Activated CD4-positive, alpha-beta T cell treated with anti-CD3 and anti-CD28 coated beads for 4 hours (primary cell): ENCODE measurements at places on chromosomes 5 and 9.

DNA sequence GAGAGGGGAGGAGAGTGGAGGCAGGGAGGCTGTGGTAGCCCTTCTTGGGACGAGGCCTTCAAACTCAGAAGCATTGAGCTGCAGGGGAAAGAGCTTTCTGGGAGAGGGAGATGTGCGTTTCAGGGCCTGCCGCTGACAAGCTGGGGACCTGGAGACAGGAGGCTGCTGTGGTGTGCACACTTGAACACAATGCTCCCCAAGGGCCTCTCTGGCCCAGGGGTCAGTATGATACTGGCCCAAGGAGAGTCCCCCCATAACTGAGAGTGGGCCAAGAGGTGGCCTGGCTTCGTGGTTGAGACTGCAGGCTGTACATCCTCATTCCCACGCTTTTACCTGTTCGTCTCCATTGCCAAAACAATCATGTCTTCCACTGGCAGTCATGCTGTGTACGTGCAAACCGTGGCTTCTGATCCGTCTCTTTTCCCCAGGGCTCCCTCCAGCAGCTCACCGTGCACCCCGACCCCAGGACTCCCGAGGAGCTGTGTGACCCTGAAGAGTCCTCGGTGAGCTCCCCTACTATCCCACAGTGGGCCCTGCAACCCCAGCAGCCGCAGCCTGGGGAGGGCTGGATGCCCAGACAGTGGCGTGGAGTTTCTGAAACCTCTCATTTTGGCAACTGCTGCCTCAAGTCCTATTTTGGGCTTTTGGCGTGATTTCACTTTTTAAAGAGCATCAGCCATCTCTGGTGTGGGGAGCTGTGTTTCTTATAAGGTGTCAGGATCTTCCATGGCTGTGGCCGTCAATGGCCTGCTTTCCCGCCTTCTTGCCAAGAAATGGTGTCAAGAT is 43.4 kb downstream of the COL15A1 start:
- DNase-seq: no peak

DNA sequence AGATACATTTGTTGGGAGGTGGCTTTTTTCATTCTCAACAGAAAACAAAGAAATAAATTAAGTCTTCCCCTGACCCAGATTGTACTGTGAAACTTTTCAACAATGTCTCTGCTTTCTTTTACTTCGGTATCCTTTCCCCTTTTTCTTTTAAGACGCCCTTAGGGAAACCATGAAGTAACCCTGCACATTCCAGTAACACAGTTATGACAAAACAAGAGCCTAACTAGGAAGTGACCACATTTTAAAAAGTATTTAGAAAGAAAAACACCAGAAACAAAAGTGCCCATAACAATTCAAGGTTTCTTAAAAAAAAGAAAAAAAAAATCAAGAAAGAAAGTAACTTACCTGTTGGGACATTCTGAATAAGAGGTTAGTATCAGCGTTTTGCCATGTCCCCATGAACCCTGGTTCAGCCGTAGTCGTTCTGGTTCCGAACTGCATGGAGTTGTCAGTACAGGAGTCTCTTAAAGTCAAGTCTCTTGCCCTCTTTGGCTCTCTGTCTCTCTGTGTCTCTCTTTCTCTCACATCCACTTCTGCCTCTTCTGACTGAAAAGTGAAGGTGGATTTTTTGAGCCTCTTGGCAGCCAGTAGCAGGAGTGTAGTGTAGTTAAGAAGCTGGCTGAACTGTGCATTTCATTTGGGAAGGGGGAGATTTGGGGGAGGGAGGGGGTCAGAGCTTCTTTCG is 142.9 kb downstream of the BNC2 start:
- no peak for DNase-seq

- DNase-seq: no peak
These were observed 41.1 kb downstream of the XRCC4 start for GRCh38 chr5:83118471-83118870.

DNA sequence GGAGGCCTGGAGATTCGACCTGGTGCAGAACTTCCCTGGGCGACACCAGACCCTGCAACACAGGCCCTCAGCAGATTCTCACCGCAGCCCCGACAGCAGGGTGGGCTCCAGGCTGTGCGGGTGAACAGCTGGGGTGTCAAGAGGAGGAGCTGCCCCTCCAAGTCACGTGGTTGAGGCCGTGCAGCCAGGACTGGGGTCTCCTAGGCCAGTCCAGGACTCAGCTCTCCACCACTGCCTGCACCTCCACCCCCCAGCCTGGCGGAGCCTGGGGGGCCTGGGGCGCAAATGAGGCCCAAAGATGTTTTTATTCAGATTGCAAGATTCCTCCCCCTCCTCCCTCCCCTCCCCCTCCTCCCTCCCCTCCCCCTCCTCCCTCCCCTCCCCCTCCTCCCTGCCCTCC is 9.2 kb upstream of the AGPAT2 start:
- DNase-seq: no peak

- no peak for DNase-seq
These were observed 116.7 kb upstream of the LPCAT1 start for GRCh38 chr5:1640421-1640881.

DNA sequence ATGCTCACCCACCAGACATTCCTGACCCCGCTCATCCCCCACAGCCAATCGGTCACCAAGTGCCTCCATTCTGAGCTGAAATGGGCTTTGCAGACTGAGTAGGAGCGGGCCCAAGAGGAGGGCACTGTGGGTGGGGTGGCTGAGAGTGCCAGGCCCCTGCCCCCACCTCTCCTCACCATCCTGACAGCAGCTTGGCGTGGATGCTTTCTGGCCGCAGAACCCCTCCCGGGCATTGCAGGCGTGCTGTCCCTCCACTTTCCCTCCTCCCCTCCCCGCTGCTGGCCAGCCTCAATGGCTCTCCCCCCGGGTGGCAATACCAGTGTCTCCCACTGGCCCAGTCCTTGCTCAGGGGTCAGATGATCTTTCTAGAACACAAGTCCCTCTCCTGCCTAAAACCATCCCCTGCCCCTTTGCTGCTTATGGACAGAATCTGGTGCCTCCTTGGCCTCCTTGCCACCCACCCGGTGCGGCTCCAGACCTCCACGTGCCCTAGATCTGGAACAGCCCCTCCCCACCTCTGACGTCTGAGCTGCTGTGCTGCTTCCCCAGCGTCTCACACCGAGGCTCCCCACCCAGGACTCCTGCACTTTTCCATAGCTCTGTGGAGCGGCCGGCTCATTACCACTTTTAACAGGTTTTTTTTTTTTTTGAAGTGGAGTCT is 6.1 kb downstream of the FLT4 start:
- DNase-seq: no peak

DNA sequence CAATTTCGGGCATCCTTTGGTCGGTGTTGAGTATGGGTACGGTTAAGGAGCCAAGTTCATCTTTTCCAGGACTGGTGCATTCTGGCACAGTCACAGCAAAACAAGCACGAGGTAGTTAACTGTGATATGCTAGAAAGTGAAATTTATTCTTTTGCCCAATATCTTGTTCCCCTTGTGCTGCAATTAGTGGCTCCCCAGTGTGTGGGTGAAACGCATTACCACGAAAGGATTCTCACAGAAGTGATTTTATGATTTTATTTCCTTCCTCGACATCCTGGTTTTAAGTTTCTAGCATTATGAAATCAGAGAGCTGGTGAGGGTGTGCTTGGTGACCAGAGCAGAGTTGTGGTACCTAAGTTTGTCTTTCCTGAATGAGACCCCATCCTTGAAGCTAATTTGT is 1.5 kb downstream of the FRMPD1 start:
- DNase-seq: no peak

DNA sequence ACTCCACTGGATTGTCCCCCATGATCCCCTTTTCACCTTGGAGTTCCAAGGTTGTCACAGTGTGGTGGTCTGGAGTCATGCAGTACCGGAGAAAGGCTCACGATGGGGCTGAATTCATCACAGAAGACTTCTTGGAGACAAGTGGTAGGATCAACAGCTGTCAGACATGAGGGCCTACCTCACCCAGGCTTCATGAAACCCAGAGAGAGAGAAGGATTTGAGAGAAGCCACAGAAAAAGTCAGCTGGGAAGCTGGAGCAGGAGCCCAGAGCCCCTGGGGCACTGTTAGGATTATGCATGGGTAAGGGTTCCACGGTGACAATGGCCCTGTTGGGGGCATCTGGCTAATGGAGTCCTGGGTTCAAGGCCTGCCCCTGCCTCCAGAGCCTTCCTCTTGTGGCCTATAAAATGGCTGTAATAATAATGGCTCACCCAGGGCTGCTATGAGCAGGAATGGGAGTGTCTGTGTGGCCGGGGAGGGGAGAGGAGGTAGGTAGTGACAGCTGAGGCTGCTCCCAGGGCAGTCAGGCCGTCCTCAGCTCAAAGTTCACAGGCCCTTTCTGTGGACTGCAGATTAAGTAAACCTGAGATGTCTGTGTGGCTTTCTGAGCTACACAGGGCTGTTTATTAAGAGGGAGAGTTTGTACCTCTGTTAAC is 910 bp downstream of the TRIM14 start:
- peak; percentile 42 for DNase-seq

DNA sequence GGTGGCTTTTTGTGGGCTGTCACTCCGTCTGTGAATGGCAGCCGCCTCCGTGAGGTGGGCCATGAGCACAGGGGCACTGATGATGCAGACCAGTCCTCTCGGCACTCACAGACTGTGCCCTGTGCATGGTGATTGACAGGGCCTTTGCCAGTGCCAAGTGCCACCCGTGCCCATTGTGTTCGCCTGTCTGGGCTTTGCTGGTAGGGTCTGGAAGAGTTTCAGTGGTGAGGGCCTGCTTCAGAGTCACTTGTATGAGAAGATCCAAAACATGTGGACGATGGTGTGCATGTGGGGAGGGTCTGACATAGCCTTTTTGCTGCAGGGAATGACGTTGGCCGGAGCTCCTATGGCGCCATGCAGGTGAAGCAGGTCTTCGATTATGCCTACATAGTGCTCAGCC is 34.9 kb downstream of the TENT4A start:
- DNase-seq: no peak

- DNase-seq: no peak
These were observed 118.9 kb downstream of the NXNL2 start for GRCh38 chr9:88653911-88654310.

GRCh38 chr9:109496218-109496617 is 1.9 kb downstream of the PTPN3 start:
- no peak for DNase-seq

DNA sequence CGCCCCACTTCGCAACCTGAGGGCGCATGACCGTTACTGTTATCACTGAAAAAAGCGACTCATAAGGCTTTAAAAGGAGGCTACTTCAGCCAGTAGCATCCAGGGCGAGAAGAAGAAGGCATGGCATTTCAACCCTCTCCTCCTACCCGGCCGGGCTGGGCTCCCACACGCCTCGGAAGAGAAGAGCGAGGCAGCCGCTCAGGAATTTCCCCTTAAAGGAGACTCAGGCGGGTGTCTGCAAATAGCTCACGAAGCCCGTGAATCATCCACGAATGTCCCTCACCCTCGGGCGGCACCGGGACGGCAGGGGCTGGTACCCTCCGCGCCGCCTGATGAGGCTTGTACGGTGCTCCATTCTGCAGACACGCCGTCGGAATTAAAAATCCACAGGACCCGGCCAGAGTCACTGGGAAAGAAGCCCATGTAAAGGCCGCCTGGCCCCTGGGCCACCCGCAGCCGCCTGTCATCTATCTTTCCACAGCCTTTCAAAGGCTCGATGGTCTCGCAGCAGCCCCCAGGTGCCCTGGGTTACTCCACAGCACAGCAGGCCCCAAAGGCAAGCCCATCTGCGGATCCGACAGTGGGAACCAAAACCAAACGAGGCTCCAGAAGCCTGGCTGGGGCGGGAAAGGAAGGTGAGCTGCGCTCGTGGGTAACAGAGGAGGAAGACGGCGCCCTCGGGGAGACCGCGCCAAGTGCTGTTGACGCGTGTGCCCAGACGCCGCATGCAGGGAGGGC is 11.8 kb downstream of the SLC12A7 start:
- DNase-seq: no peak

DNA sequence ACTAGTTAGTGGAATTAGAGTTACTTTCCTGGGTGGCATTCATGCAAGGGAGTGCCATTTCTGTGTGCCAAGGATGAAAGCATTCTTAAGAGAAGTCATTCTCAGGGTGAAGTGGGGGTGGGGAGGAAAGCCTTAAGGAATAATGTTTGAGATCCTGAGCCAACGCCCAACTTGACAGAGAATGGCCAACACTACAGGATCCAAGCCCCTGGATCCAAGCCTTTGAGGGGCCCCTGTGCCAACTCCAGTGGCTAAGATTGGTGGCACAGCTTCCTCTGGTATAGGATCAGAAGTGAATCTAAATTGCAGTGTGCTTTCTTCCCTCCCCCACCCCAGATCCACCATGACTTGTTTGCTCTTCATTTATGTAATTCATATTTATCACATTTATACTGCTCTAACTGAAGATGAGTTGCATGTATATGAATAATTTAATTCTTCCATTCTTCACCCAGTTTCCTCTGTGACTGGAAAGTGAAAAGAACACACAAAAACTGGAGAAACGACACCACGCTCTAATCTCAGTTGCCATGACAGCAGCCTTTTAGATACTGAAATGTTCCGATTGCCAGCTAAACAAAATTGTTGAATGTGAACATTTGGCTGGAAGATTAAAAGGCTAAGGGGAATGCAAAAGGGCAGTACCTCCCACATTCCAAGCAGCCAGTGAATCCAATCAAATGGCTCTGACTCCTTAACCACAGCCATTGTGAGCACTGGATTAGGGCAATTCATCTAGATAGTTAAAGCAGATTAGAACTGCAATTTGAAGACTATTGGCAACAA is 4.5 kb downstream of the ZNF608 start:
- DNase-seq: no peak

DNA sequence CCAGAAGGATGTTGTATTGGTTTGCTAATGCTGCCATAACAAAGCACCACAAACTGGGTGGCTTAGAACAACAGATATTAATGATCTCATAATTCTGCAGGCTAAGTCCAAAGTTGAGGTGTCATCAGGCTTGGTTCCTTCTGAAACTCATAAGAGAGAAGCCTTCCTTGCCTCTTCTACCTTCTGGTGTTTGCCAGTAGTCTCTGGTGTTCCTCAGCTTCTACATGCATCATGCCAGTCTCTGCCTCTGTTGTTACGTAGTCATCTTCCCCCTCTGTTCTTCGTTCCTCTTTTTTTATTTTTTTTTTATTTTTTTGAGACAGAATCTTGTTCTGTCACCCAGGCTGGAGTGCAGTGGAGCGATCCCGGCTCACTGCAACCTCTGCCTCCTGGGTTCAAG is 61.8 kb downstream of the LRRC70 start:
- DNase-seq: no peak

DNA sequence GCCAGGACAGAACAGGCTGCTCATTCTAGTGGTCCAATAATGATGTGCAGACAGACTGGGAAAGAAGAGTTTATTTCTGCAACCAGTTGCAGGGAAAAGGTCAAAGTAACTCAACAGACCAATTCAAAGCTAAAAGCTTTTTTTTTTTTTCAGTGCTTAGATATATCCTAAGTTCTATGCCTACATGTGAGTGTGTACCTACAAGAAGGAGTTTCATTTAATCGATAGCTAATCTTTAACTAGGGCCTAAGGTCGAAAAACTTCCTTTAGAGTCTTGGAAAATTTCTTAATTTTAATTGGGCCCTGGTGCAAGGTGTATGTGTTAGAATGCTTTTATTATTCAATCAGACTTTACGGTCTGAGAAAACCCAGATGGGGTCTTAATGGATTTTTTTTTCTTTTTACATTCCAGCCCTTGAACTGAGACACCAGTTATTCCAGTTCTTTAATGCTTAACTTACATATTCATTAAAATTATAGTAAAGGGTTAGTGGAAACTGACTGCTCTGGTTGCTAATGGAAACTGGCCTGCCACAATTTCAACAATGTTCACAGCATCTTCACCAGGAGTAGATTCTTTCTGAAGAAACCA is 365.3 kb downstream of the MTRR start:
- DNase-seq: no peak

GRCh38 chr9:13213337-13213736 is 66.2 kb downstream of the MPDZ start:
- DNase-seq: no peak

- no peak for DNase-seq
These were observed 7.1 kb upstream of the CD180 start for GRCh38 chr5:67203701-67204074.
